Activated CD8-positive, alpha-beta memory T cell treated with anti-CD3 and anti-CD28 coated beads for 4 hours (primary cell): ENCODE measurements at places on chromosomes 11 and 22.

DNA sequence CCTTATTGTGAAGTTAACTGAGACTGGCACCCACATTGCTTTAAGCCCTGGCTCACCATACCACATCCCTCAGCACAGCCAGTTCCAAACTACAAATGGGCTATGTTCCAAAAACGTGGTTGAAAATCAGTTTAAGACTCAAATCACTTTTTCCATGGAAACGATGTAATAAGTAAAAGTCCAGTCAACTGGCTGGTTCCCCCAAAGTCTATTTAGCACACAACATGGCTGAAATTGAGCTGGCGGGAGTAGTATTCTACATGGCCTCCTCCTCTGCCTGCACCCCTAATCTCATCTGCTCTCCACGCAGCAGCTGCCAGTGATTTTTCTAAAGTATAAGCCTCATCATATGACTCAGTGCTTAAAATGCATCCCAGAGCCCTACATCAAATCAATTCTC is 40.9 kb upstream of the BIRC3 start:
- no peak for DNase-seq

DNA sequence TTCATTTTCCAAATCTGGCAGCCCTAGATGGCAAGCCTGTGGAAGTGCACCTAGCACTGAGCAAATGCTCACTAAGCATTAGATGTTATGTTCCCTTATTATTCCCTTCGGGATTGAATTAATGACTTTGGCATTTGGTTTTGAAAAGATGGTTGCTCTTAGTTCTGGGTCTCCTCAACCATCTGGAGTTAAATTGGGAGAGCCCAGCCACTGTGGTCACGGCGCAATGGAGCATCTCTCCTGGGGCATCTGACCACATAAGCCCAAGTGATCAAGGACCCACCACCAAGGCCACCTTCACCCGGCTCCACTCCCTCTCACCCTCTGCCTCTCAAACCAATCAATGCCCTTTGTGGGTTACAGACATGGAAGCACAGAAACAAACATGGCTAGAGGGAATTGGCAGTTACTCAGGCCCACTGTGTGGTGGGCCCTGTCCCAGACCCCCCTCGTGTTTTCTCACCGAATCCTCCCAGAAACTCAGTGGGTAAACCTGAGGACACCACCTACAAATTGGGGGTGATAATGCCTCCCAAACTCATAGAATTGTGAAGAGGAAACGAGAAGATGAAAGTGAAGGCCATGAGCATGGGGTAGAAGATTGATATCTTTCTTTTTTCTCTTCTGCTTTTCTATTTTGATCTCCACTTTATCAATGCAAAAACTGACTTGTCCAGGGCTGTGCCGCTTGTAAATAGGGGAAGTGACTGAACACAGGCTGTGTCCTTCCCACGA is 52.2 kb downstream of the IRAG1 start:
- DNase-seq, result no peak

- no peak for DNase-seq
These were observed 791.7 kb downstream of the FAM181B start for GRCh38 chr11:81941998-81942397.

GRCh38 chr11:75035911-75036565 is 47.3 kb downstream of the NEU3 start:
- DNase-seq, result no peak

DNA sequence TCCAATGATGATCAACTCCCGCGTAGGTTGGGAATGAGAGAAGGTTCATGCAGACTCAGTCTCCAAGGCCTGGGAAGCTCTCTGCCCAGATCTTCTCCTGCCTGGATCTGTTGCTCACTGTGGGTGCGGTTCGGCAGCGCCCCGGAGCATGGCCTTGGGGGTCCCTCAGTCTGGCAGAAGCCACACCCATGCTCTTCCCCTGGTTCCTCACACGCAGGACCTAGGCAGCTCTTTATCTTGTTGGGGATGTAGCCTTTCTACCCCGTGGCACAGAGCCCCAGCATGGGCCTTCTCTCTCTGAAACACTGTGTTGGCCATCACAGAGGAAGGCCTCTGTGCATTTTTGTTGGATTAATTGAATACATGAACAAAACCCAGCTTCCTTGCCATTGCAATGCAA is 1461.6 kb downstream of the BRD1 start:
- DNase-seq, result no peak

GRCh38 chr22:36760786-36761185 is 15.1 kb downstream of the IFT27 start:
- DNase-seq, result no peak

DNA sequence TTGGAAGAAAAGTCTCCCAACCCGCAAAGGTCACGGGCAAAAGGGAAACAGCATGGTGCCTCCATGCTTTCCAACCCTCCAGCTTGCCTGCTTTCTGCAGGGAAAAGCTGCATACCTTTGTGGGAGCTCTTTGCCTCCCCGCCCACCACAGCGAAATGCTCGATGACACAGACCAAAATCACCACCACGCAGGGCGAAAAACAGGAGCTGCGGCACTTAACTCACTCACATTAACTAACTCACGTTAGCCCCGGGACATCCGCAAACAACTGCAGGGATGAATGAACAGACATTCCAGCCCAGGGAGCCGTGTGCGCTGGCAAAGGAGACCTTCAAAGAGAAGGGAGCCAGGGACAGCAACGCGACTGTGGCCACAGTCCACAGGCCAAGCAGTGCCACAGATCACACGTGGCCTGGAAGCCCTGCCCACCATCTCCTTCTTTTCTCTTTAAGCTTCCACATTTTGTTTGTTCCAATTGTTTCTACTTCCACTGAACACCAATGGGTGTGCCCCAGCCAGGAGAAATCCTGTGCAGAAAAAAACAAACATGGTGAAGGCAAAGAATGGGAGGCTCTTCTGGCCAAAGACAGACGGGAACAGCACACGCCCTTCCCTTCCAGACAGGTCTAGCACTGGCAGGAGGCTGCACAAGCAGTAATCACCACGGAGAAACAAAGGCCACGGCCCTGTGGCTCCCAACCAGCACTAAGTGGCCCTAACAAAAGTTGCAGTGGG is 39.3 kb downstream of the DUSP8 start:
- no peak for DNase-seq

DNA sequence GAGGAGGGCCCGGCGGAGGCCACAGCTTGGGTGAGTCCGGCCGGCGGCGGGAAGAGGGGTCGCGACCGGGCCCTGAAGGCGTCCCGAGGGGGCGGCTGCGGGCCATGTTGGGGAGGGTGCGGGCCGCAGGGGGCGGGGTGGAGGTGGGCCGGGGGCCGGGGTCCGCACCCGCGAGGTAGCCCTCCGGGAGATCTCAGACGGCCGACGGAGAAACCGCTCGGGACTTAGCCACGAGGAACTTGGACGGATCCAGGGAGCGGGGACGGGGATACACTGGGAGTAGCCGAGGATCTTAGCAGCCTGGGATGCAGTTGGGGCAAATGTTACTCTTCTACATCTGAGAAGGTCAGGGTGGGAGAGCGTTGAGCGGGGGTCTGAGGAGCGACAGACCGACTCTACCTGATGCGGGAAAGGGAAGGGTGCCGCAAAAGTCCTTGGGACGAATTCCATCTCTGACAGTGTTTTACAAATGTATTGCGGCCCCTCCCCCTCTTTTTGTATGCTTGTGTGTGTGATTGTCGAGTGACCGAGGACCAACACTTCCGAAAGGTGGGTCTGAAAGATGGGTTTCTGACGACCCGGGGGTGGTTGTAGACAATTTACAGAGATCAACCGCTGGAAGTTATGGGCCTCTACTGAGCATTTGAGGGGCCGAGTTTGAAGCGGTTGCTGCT is 658 bp downstream of the STIP1 start:
- no peak for DNase-seq

DNA sequence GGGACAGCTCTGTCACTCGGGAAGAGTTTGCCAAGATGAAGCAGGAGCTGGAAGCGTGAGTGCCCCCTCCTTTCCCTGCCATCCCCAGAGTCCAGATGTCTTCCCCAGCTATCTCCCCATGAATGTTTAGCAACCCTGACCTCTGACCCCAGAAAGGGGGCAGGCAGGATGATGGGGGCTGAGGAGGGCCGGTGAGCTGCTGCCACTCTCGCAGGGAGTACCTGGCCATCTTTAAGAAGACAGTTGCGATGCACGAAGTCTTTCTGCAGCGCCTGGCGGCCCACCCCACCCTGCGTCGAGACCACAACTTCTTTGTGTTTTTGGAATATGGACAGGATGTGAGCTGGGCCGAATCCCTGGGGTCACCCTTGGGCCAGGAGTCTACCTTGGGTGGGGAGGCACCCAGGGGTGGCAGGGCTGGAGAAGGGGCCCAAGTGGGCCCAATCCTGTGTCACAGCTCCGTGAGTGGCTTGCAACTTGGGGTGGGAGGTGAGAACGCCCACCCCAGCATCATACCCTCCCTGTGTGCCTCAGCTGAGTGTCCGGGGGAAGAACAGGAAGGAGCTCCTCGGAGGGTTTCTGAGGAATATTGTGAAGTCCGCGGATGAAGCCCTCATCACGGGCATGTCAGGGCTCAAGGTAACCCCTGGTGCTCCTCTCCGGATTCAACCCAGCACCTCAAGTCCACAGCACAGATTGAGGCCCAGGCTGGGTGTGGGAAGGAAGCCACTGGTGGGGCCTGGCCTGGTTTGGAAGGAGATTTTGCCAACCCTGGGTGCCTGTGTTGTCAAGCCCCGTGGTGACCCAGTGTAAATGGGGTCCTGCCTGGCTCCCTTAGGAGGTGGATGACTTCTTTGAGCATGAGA is 7.5 kb downstream of the CFL1 start:
- DNase-seq, result no peak

GRCh38 chr11:62708392-62708791 is 916 bp downstream of the GNG3 start:
- no peak for DNase-seq

DNA sequence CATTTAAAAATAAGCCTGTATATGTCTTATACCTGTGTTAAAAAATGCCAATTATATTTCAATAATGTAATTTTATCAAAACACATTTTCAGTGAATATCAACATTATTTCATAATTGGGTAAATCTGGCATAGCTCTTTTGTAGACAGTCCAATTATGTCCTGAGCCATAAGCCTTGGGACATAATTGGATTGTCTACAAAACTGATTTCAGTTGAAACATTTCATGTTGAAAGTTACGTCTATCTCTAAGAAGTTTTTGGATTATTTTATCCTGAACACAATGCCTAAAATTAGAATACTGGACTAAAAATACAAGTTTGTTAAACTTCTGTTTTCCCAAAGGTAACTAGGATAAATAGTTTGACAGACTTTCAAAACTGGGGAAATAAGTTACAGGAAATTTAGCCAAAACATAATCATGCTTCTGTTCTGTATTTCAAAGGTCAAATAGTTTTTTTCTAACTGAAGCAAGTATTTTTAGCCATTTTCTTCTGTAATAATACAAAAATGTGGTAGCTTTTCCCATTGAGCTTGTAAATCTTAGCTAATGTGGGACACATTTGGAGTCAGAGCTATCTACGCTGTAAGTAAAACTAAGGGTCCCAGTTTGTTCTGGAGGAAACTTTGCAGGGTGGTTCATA is 100.7 kb upstream of the BIRC3 start:
- DNase-seq, result no peak

- DNase-seq, result no peak
These were observed 2.2 kb upstream of the RPS6KA4 start for GRCh38 chr11:64356498-64357411.

DNA sequence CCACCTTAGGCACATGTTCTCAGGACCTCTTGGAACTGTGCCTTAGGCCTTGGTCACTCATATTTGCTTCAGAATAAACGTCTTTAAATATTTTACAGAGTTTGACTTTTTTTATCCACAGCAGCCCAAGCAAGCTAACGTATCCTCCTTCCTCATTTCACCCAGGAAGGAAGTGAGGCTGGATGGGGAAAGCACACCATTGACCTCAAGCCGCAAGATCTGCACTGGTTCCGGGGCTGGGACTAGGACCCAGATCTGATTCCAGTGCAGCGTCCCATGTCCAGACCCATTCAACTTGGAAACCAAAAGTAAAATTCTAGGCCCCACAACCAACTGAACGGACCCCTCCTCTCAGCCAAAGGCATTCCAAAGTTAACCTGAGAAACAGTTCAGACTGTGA is 2.4 kb upstream of the LGALS12 start:
- no peak for DNase-seq

DNA sequence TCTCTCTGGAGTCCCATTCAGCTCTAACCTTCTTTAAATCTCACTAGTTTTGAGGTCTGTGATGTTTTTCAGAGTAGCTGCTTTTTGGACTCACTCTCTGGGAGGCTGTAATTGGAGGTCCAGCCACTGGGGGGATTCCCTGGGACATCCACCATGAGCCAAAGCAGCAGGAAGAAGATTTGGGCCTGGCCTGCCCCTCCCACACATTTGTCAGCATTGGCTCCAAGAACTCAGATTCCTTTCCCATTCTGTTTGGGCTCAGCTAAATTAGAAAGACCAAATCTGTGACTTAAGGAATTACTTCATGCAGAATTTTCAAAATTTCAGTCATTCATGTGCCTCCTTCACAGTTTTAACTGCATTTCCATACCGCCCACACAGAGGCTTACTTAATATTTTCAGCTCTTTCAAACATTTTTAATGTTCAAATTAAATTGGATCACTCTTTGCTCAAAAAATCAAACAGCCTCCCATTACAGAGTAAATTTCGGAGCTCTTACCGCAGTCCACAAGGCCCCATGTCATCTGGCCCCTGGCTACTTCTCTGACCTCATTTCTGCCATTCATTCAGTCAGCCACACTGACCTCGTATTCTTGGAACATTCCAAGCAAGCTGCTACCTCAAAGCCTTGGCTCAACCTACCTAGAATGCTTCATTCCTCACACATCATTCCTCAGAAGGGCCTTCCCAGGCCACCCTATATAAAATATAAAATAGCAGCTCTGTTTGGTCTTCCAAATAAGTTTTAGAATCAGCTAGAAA is 54.5 kb upstream of the RRAS2 start:
- no peak for DNase-seq

DNA sequence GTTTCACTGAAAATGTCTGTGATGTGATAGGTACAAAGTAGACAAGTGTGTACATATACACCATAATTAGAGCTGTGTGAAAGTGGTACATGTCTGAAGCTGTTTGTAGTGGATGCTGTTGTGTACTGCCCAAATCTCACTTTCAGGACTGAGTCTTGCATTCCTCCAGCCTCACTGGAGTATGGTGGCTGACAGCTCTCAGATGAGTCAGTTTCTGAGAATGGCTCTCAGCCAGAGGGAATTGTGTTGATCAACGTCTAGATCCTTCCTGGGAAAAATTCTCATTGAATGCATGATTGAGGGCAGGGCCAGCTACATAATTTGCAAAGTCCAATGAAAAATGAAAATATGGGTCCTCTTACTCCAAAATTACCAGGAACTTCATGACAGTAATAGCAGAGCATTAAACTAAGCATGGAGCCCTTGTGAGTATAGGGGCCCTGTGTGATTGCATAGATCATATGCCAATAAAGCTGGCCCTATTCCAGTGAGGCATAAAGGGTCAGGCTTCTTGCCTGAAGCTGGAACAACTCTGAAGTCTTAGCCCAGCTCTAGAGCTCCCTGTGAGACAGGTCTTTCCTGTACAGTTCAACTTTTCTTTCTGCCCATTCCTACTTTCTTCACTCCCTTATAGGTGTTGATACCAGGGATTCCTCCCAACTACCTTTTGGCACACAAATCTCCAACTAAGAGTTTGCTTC is 10.8 kb upstream of the CYP2R1 start:
- no peak for DNase-seq

DNA sequence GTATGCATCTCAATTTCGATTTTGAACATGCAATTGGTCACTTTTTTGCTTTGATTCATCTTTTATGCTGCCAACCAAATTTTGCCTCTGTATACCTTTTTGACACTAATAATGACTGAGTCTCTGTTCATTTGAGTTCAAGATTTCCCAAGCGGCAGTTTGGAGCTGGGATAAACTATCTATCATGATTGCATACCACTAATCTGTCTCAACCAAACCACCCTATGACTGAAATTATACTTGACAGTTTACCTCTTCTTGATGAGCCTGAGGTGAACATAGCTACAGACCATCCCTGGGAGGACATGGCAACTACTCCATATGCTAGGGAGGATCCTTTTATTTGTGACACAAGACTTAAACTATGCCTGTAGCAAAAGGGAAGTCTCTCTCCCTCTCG is 146.2 kb downstream of the PAX6 start:
- DNase-seq, result no peak
